ENCODE measurements at places on chromosomes 13 and 19. TPM values are rescaled to one million over a fixed set of nuclear protein-coding genes. Genes with fewer than 3 reads are reported as not detected.

DNA sequence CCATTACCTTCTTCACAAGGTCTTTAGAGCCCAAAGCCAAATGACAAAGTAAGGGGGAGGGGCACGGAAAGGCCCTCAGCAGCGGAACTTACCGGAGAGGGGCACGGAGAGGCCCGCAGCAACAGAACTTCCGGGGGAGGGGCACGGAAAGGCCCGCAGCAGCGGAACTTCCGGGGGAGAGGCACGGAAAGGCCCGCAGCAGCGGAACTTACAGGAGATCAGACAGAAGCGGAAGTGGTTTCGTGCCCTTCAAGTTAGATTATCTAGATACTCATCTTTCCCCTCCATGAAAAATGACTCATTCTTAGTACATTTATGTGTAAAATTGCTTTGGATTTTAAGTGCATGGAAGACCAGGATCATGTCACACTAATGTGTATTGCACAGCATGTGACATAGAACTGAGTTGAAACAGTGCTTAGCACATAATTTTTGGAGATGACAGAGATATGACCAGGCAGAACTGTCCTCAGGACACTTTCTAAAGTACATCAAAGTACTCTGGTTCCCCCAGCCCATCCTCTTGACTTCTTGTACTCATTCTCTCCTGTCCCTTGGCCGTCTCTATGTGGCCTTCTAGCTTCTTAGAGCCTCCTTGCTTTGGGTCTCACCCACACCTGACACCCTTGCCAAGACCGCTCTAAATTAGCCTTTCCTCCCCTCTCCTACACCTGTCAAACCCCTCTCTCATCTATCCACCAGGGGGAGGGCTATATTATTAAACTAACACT, 25.7 kb upstream of the TPTE2 start:
- peaks cover 27% of the 10 kb centered on the region for H3K4me1 ChIP-seq
- H3K27ac ChIP-seq, result peak overlapping the region; percentile 92
- peak; percentile 64 for DNase-seq
- peaks cover 6% of the 10 kb centered on the region for H3K36me3 ChIP-seq
- peak overlapping the region; percentile 80 for H3K4me3 ChIP-seq
- H3K27me3 ChIP-seq, result no peaks in the 10 kb centered on the region

The TMEM145 gene
- not detected for total RNA-seq

- no peak for DNase-seq
- H3K27ac ChIP-seq, result no peak overlapping the region
- peaks cover 12% of the 10 kb centered on the region for H3K36me3 ChIP-seq
These were observed 31.8 kb downstream of the PIP5K1C start for GRCh38 chr19:3668331-3669081.

The ACP7 gene
- total RNA-seq, result not detected

The ZNF888 gene
- 9.5 TPM for total RNA-seq

The B9D2 gene
- 15.0 TPM for total RNA-seq

DNA sequence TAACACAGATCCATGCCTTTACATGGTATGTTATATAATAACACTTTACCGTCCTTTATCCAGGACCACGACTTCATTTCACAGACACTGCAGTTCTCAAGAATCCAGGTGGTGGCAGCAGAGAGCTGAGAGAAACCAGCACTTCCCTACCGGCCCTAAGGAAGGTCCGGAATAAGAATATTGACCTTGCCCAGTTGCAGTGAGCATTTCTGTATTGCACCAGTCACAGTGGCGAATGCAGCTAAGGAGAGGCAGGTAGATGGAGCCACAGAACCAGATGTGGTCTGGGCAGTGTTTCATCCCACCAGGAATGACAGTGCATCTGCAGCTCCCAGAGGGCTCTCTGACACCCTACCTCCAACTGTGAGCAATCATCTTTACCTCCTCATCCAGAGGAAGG, 44.6 kb downstream of the ZNF787 start:
- H3K4me1 ChIP-seq, result peaks cover 9% of the 10 kb centered on the region
- H3K27ac ChIP-seq, result no peak overlapping the region
- no peak overlapping the region for H3K4me3 ChIP-seq
- peaks cover 18% of the 10 kb centered on the region for H3K27me3 ChIP-seq

The EDDM13 gene
- not detected for total RNA-seq

GRCh38 chr19:29645911-29646310, 19.4 kb upstream of the PLEKHF1 start:
- DNase-seq, result no peak
- peak overlapping the region; percentile 45 for H3K4me3 ChIP-seq
- H3K36me3 ChIP-seq, result no peaks in the 10 kb centered on the region
- peak overlapping the region; percentile 11 for H3K27ac ChIP-seq

The ZNF320 gene
- total RNA-seq, result 25.8 TPM

DNA sequence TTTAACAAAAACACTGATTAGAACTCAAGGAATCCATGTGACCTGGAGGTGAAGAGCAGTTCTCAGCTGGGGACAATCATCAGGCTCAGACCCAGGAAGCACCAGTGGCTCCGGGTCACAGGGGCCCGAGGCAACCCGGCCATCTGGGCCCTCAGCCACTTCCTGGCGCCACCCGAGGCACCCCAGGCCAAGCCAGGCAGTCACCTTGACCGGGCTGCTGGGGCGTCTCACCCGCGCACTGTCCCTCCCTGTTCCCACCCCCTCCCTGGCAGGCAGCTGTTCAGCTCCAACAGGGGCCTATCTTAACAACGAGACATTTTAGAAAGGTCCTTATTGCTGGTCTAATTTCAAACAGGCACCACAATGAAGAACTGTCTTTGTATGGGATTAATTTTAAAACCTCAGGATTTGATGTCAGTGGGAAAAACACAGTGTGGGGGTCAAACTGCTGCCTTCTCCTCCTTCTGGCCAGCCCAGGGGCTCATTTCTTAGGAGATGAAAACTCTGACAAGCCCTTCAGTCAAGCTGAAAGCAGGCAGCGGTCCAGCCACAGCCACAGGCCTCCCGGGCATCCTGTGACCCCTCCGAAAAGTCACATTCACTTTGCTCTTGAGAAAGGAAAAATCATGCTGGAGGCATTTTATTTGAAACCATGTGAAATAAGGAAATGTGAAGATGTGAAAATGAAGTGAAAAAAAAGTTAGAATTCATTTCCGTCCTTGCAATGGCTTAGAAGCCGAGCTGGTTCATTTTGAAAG, 83.3 kb downstream of the KCTD15 start:
- H3K36me3 ChIP-seq, result no peaks in the 10 kb centered on the region
- DNase-seq, result no peak
- no peak overlapping the region for H3K4me3 ChIP-seq
- H3K27me3 ChIP-seq, result peaks cover 19% of the 10 kb centered on the region
- peaks cover 6% of the 10 kb centered on the region for H3K4me1 ChIP-seq

The OR7C1 gene
- not detected for total RNA-seq

- peaks cover 24% of the 10 kb centered on the region for H3K27me3 ChIP-seq
- H3K27ac ChIP-seq, result no peak overlapping the region
- DNase-seq, result no peak
- H3K36me3 ChIP-seq, result no peaks in the 10 kb centered on the region
- no peaks in the 10 kb centered on the region for H3K4me1 ChIP-seq
These were observed 42.5 kb upstream of the ARGLU1 start for GRCh38 chr13:106610486-106610885.

GRCh38 chr19:7848779-7849457, 18.9 kb downstream of the EVI5L start:
- H3K27me3 ChIP-seq, result no peaks in the 10 kb centered on the region
- H3K27ac ChIP-seq, result no peak overlapping the region
- peaks cover 10% of the 10 kb centered on the region for H3K4me1 ChIP-seq
- DNase-seq, result no peak
- no peak overlapping the region for H3K4me3 ChIP-seq

GRCh38 chr13:40651866-40652587, 14.4 kb downstream of the FOXO1 start:
- no peaks in the 10 kb centered on the region for H3K27me3 ChIP-seq
- peak overlapping the region; percentile 78 for H3K4me3 ChIP-seq
- H3K27ac ChIP-seq, result peak overlapping the region; percentile 88
- H3K4me1 ChIP-seq, result peaks cover 96% of the 10 kb centered on the region

DNA sequence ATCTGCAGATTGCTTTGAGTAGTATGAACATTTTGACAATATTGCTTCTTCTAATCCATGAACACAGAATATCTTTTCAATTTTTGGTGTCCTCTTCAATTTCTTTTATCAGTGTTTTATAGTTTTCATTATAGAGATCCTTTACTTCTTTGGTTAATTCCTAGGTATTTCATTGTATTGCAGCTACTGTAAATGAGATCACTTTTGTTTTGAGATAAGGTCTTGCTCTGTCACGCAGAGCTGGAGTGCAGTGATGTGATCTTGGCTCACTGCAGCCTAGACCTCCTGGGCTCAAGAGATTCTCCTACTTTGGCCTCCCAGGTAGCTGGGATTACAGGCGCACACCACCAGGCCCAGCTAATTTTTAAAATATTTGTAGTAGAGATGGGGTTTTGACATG, 9.8 kb downstream of the CYP2A7 start:
- H3K27ac ChIP-seq, result no peak overlapping the region
- no peaks in the 10 kb centered on the region for H3K36me3 ChIP-seq
- H3K27me3 ChIP-seq, result peaks cover 25% of the 10 kb centered on the region
- DNase-seq, result no peak

The CYP2A6 gene
- total RNA-seq, result not detected

GRCh38 chr19:10305139-10305806, 4.3 kb downstream of the ZGLP1 start:
- peaks cover 3% of the 10 kb centered on the region for H3K27me3 ChIP-seq
- no peak overlapping the region for H3K4me3 ChIP-seq
- H3K36me3 ChIP-seq, result peaks cover 1% of the 10 kb centered on the region
- H3K4me1 ChIP-seq, result no peaks in the 10 kb centered on the region
- no peak for DNase-seq

GRCh38 chr13:48891586-48891985, 84.1 kb upstream of the FNDC3A start:
- DNase-seq, result no peak
- no peaks in the 10 kb centered on the region for H3K36me3 ChIP-seq
- H3K4me1 ChIP-seq, result no peaks in the 10 kb centered on the region
- no peak overlapping the region for H3K4me3 ChIP-seq
- H3K27ac ChIP-seq, result no peak overlapping the region

DNA sequence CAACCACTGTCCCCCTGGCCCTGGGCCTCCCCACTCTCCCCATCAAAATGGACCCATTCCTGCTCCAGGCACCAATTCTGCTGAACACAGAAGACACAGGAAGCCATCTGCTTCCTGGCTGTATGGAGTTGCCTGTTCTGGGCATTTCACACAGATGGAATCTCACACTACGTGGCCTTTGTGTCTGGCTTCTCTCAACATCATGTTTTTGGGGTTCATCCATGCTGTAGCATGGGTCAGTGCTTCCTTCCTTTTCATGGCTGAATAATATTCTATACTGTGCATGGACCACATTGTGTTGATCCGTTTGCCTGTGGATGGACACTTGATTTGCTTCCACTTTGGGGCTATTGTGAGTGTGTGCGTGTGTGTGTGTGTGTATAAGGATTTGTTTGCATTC, 15.0 kb upstream of the KLF2 start:
- no peak overlapping the region for H3K4me3 ChIP-seq
- no peaks in the 10 kb centered on the region for H3K36me3 ChIP-seq
- no peaks in the 10 kb centered on the region for H3K4me1 ChIP-seq
- no peaks in the 10 kb centered on the region for H3K27me3 ChIP-seq
- H3K27ac ChIP-seq, result no peak overlapping the region

- H3K4me1 ChIP-seq, result peaks cover 21% of the 10 kb centered on the region
- no peak overlapping the region for H3K4me3 ChIP-seq
- no peaks in the 10 kb centered on the region for H3K36me3 ChIP-seq
- DNase-seq, result no peak
- H3K27me3 ChIP-seq, result peaks cover 39% of the 10 kb centered on the region
- no peak overlapping the region for H3K27ac ChIP-seq
These were observed 37.4 kb downstream of the CEBPA start for GRCh38 chr19:33264881-33265445.

- peaks cover 15% of the 10 kb centered on the region for H3K4me1 ChIP-seq
- no peaks in the 10 kb centered on the region for H3K27me3 ChIP-seq
- H3K27ac ChIP-seq, result peak overlapping the region; percentile 99
- DNase-seq, result peak; percentile 92
These were observed 693 bp upstream of the TMED1 start for GRCh38 chr19:10836479-10837330.
